ENCODE measurements at places on chromosomes 5 and 9.

GRCh38 chr5:113182658-113183344, 206.2 kb downstream of the DCP2 start:
- no peak for DNase-seq

DNA sequence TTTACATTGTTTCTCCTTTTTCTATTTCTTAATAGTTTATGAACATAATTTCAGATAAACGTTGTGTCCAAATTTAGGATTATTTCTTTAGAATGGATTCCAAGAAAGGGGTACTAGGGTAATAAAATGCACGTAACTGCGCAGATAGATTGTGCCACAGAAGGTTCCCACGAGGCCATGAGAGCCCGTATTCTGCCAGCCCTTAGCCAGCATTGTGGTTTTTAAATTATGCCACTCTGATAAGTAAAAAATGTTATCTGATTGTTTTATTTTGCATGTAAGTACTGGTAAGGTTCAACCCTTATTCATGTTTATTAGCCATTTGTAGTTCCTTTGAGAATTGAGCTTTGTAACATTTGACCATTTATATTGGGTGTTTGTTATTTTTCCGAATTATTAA, 88.7 kb downstream of the PRKACG start:
- DNase-seq, result no peak

GRCh38 chr5:97545886-97546535, 363.0 kb upstream of the RIOK2 start:
- no peak for DNase-seq

GRCh38 chr9:34638138-34638445, 505 bp upstream of the SIGMAR1 start:
- no peak for DNase-seq

All from hepatocyte (in vitro differentiated cells).